NCI-H187 (cell line): ENCODE measurements at places on chromosomes 6 and 20.

GRCh38 chr20:46013829-46014516, 5.3 kb downstream of the MMP9 start:
- DNase-seq, result peak; percentile 59

GRCh38 chr20:60321601-60322000, 363.4 kb downstream of the CDH26 start:
- no peak for DNase-seq

DNA sequence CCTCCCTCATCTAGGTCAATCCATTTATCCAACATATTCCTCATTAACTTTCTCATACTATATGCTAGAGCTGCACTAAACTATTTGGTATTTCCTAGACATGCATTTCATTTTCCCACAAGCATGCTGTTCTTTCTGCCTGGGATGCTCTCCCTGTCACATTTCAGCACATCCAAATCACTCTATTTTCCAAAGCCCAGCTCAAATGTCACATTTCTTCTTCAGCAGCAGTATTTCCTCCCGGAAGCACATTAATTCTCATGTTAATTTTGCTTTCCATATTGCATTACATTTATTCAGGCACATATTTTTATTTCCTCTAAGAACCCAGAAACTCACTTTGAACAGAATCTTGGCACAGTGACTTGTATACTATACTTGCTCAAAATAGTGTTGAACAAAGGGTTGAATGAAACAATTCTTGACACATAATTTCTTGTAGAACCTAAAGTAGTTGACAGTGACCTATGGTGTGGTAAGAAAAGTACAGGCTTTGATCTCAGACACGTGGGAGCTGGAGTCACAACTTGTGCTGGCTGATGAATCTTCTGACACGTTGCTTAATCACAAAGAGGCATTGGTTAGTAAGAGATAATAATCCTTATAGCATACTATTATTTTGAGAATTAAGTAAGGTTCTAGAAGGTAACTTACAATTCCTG, 30.8 kb upstream of the CD2AP start:
- DNase-seq, result no peak

DNA sequence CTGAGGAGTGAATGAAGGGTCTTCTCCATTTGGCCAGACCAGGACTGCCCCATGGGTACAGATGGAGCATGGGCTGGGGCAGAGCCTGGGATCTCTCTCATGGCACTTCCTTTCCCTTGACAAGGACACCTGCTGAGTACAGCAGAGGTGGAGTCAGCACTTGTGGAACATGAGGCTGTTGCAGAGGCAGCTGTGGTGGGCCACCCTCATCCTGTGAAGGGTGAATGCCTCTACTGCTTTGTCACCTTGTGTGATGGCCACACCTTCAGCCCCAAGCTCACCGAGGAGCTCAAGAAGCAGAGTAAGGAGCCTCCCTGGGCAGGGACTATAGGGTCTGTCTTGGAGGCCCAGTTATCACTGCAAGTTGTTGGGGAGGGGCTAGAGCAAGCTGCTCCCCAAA, 29.6 kb downstream of the GSS start:
- DNase-seq, result no peak

- DNase-seq, result no peak
Measured at GRCh38 chr6:157064502-157064901, 258.8 kb downstream of the TMEM242 start.

DNA sequence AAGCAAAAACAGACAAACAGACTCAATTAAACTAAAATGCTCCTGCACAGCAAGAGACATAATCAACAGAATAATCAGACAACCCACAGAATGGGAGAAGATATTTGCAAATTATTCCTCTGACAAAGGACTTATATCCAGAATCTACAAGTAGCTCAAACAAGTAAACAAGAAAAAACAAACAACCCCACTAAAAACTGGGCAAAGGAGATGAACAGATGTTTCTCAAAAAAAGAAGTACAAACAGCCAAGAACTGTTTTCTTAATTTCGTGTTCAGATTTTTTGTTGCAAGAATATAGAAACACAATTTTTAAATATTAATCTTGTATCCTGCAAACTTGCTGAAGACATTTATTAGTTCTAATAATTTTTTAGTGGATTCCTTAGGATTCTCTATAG, 274.1 kb downstream of the BCKDHB start:
- DNase-seq, result no peak

DNA sequence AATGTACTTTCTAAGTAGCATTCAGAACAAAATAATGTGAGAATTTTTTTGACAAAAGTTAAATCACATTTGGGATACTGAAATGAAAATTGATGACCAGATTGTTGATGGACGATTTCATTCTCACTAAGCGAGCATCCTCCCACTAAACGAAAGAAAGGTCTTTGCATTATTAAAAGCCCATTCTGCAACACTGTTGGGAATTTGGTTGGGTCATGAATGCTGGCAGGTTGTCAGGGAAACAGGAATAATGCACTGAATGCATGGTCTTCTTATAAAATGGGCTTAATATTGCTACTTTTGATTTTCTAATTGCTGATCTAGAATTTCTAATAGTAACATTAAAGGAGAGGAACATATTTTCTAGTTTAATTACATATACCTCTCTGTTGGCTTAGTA, 229.8 kb downstream of the NKAIN2 start:
- no peak for DNase-seq
